ENCODE measurements at places on chromosomes 2 and 18.

DNA sequence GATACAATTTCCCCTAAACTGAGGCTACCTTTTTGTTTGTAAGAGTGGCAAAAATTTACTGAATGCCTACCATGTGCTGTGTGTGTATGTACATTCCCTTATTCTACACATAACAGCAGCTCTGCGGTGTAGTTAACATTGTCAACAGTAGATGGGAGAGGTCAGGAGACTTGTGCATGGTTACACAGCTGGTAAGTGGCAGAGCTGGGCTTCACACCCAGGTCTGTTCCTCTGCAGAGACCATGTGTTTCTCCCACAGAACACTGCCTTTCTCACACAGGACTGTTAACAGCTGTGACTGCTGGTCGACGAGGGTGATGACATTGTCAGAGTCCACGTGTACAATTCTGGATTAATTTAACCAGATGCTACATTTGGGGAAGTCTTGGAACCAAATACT is 49.1 kb downstream of the EML6 start:
- no peak for DNase-seq

DNA sequence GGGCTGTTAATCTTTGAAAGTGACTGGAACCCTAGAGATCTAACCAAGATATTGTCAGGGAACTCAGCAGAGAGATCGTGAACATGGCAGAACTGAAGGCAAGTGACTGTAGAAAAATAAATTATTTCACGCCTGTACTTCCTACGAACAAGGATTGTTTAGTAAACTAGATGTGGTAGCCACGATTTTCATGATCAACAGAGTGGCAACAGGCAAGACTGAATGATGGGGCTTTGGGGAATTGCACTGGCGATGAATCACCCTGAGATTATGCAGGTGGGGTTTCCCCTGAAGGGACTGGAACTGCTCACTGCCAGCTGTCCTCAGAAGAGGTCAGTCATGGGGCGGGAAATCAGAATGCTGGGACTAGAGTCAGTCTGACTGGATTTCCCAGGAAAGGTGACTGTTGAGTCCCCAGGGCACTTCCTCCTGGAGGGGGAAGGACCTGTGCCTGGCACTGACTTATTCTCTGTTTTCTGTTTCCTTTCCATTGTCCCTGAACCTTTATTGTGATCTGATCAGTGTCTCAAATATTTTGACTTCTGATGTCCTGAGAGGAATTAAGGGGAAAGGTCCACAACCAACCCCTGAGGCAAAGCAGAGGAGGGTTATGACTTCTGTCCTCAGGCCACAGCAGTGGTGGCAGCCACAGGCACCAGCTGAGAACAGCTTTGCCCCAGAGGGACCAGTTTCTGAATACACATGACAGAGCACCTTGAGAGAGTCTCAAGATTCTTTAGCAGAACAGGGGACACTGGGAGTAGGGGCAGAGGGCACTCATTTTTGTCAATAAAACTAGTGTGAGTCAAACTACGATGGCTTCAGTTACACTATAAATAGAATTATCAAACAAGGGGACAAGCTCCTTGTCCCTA is 70.0 kb downstream of the NAB1 start:
- no peak for DNase-seq

- DNase-seq, result no peak
Measured at GRCh38 chr2:151553-152334, 105.4 kb upstream of the FAM110C start.

DNA sequence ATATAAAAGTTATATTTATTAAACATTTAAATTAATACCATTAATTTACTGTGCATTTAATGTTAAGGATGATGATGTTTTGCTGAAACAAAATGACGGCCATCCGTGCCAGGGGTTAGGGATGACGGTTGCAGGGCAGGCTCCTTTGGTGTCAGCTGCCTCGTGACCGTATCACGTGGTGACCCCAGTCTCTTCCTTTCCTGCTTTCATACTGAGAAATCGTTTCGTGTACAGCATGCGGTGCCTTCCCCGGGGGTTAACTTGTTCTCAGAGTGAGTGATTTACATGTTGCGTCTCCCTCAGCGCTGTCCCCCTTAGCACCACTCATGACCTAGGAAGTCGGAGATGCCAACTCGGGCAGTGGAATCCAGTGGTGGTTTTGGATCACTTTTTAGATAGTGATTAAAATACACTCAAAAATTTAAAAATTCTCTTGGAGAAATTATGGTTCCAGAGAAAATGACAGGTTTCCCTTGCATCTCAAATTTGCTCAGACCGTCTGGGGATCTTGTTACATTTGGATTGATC is 290.8 kb downstream of the GBX2 start:
- no peak for DNase-seq

DNA sequence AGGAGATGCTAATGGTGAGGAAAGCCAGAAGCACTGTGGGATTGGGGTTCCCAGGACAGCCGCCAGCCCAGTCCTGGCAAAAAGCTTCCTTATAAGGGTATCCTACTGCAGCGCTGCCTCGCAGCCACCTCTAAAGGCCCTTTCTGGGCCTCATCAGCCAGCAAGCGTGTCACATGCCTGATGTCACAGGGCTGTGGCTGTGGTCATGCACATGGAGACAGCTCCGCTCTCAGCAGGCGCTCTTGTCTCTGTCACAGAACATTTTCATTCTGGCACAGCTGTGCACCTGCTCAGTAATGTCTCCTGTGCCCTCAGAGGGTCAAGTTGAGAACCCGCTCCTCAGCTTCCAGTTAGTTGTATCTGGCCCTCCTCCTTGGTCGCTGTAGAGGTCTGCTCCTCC is 17.7 kb upstream of the MAL start:
- DNase-seq, result no peak

GRCh38 chr18:64986906-64987495 is 763.8 kb upstream of the CDH7 start:
- no peak for DNase-seq

DNA sequence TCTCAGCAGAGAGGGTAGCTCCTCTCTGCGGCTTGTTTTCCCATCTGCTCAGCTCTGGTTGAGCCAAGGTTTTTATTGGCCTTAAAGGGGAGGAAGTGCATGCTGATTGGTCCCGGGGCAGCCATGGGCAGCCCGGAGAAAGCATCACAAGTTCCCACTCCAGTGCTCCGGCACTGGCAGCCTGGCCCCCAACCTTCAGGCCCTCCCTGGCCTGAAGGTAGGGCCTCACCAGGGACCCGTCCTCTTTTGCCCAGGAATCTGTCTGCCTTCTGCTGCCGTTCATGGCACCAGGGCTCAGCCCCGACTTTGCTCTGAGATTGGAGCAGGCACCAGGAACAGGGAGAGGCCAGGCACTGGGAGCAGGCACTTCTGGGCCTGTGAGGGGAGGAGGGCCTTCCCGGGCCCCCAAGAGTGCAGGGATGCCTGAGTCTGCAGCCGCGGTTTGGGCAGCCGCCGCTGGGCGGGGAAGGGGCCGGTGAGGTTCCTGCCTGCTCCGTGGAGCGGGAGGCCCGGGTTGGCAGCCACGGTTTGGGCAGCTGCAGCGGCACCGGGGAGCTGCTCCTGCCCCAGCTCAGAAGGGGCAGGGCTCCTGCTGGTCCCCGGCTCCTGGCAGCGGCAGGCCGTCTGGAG is 17.5 kb upstream of the ILKAP start:
- DNase-seq, result no peak

DNA sequence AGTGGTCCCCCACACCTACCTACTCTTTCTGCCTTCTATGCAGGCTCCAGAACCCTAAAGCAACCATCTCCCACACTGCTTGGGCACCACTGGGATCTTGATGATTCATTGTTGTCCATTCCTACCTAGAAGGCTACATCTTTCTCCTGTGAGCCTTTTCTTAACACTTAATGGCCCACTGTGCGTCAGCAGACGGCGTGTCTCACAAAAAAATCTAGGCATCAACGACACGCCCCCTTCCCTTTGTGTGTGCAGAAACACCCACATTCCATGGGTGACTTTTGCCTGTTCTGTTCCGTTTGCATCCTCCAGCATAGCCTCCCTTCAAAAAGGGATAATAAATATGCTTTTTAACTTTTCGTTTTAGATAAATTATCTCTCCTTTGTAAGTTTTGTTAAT is 99.7 kb upstream of the CYRIA start:
- no peak for DNase-seq

GRCh38 chr18:76932026-76932819 is 109.9 kb downstream of the ZNF236 start:
- DNase-seq, result no peak

GRCh38 chr2:233006648-233007047 is 6.4 kb downstream of the NGEF start:
- no peak for DNase-seq

DNA sequence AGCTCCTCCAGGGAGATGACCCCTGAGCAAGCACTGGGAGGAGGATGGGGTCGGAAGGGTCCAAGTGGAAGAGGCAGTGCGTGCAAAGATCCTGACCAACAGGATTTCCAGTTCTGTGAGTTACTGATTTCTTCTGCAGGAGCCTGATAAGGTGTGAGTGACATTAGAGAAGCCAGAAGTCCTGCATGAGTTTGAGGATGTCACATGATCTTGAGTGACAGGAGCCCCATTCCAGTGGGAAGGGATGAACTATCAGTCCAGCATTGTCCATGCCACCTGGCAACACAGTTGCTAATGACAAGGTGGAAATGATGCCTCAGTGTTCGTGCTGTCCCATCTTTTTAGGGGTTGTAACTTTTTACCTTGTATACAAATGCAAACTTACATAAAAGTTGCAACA is 285.1 kb upstream of the HDAC4 start:
- DNase-seq, result peak; percentile 3
